GM13977 (cell line): ENCODE measurements at places on chromosomes 3 and 15.
A peak's percentile ranks its signal among the peaks of the same experiment; 100 is the strongest.

DNA sequence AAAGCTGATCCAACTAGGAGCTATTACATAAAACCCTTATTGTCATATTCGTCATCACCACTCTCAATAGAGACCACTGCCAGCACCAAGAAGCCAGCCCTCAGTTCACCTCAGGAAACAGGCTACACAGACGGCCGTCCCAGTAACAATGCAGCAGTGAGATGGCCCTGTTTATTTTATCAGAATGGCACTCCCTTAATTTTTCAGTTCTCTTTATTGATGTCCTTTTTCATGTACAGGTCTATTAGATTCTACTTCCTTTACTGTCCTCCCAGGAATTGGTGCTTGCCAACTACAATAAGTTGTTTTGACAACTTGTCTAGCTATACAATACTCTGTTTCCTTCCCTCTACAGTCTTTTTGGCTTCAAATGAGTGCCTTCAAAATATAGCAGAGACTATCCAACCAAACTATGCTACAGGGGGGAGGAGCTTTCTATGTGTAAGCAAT, 272.5 kb downstream of the ZBTB20 start:
- DNase-seq: no peak

- DNase-seq: no peak
Measured at GRCh38 chr15:37586976-37587375, 347.5 kb upstream of the TMCO5A start.

GRCh38 chr15:100940767-100941379, 21.7 kb downstream of the LRRK1 start:
- DNase-seq: peak; percentile 59

GRCh38 chr3:57385498-57385897, 93.0 kb upstream of the ASB14 start:
- no peak for DNase-seq

DNA sequence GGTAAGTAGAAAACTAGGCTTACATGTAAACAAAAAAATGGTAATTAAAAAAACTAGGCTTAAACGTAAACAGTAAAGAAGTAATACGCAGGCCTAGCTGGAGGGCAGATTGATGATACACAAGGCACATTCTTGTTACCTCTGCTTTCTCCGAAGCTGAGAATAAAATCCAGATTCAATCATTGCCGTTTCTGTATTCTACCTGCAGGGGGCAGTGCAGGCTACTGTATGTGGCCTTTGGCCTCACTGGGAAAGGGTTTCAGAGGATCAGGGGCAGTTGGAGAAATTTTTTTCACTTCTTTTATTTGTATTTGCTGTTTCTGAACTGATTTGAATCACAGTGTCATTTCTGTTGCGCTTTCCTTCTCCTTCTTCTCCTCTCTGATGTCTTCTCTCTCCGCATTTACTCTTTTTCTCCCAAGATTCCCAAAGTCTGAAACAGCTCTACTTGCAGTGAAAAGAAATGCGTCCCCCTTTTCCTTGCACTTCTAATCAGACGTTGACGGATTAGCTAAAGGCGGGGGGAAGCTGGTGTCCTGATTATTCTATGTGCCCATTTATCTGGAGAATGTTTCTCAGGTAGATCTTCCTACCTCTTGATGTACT, 67.1 kb upstream of the MCTP2 start:
- DNase-seq: peak; percentile 40

DNA sequence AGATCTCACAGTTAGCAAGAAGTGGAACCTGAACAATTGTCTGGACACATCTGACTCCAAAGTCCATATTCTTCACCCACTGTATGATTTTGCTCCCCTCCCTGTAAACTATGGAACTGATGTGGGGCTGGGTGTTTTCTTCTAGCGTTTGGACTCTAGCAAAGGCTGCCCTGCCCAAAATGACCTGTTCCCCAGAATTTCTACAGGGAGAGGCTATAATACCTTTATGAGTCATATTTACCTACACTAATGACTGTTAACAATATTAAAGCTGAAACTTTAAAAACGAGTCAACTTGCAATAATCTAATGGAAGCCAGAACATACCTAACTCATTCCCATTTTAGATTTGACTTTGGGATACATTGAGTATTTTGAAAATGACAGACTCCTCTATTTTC, 531.2 kb upstream of the CFAP20DC start:
- no peak for DNase-seq

DNA sequence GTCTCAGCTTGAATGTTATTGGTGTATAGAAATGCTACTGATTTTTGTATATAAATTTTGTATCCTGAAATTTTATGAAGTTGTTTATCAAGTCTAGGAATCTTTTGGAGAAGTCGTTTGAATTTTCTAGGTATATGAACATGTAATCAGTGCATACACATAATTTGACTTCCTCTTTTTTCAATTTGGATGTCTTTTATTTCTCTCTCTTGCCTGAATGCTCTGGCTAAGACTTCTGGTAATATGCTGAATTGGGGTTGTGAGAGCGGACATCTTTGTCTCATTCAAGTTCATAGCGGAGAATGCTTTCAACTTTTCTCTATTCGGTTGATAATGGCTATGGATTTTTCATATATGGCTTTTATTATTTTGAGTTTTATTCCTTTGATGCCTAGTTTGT, 100.9 kb upstream of the MCTP2 start:
- no peak for DNase-seq

DNA sequence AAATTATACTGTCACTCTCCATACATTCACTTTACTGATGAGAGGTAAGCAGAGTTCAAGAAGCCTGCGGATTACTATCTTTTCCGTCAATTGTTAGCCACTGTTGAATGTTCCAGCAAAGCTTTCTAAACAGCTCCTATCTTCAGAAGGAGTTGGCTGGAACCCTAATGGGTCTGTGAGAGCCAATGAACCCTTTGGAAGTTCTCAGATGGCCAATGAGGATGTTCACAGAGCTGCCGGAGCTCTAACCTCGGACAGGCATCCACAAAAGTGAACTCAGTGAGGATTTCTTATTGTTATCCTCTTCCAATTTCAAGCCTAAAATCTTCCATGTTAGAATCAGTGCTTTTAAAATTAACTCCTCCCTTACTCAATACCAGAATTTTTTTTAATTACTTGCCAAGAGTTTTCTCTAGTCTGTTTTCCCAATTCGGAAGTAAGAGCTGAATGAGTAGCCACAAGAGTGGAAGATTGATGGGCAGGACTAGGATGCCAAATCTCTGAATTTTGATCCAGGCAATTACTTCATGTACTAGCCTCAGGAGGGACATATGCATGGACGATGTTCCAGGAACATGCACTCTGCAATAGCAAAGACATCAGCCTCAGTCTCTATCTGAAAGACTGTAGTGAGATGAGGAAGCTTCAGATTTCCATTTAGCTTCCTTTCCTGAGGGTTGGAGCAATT, 78.1 kb downstream of the AGBL1 start:
- no peak for DNase-seq

GRCh38 chr15:78625606-78626280, 4.9 kb upstream of the CHRNA3 start:
- DNase-seq: peak; percentile 18

DNA sequence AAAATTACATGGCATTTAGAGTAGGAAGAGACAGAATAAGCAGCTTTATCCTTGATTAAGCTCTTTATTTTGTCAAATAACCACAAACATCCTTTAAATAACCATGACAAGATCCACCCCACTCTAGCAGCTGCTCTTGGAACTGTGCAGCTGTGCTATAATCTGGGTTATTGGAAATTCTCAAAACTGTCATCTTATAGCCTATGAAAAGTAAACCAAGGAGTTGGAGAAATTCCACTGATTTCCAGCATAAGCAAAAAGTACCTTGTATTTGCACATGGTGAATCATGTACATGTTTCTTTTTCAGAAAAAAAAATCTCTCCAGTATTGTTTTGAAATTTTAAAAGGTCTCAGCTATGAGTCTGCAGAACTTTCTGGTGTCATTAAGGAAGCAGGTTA, 88.8 kb upstream of the ABI3BP start:
- DNase-seq: no peak

- no peak for DNase-seq
Measured at GRCh38 chr3:138396752-138397410, 37.5 kb upstream of the ESYT3 start.

- no peak for DNase-seq
Measured at GRCh38 chr15:77993374-77993911, 84.1 kb downstream of the TBC1D2B start.

- DNase-seq: no peak
Measured at GRCh38 chr3:184597829-184598573, 36.4 kb downstream of the EPHB3 start.
